ENCODE measurements at places on chromosomes 11 and 22.

GRCh38 chr11:123474994-123475393 lies 44.9 kb downstream of the GRAMD1B start:
- no peak for DNase-seq

DNA sequence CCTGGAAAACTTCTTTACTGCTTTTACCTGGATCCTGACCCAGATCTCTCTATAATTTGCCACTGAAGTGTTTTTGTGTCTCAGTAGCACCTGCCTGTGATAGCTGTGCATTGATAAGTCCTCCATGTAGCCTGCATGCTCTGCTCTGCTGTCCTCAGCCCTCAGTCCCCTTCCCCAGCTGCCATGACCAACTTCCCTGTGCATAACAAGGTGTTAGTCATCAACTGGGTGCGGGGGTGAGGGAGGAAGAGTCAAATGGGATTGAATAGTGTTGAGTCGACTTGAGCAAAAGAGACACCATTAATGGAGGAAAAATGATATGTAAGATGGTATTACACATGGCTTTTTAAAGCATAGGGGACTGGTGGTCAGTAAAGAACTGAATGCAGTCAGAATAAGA lies 92.2 kb upstream of the PLET1 start:
- no peak for DNase-seq

DNA sequence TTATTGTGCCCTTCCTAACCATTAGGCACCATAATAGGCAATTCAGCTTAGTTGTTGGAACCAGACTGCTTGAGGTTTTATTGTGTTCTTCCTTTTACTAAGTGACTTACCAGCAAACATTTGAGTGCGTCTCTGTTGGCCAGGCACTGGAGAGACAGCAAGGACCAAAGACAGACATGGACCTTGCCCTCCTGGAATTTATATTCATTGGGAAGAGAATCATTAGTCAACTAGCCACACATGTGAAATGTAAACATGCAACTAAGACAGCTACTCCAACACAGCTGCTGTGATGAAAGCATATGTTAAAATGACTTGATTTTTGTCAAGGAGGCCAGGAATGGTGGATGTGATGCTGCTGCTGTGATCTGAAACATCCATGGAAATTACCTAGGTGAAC lies 106.4 kb downstream of the TRAF6 start:
- no peak for DNase-seq

DNA sequence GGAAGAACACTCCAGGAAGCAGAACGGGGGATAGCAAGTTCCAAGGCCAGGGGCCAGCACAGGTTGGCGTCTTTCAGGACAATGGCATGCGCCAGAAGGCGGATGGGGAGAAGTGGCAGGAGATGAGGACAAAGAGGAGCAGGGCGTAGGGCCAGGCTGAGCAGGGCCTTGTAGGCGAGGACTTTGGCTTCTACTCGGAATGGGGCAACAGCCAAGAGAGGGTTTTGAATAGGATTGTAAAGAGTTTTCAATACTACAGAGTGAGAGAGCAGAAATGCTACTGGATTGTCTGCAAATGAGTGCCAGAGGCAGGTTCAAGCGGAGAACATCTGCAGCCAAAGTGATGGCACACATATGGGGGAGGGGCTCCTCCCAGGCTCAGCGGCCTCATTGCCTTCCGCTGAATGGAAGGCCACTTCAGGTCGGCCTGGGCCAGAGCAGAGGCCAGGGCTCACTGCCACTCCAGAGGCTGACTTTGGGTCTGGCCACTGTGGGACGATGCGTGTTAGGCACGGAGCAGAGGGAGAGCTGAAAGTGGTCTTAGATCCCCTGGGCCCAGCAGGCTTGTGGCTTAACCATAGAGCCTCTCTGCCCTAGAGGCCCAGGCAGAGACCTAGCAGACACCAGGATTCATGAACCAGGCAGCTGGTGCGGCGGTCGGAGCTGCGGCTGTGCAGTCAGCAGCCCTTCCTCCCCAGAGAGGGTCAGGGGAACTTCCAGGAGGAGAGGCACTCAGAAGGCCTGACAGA lies 118.2 kb downstream of the DSCAML1 start:
- no peak for DNase-seq

- DNase-seq = no peak
These were observed 41.7 kb downstream of the KCNJ4 start for GRCh38 chr22:38413085-38414008.

DNA sequence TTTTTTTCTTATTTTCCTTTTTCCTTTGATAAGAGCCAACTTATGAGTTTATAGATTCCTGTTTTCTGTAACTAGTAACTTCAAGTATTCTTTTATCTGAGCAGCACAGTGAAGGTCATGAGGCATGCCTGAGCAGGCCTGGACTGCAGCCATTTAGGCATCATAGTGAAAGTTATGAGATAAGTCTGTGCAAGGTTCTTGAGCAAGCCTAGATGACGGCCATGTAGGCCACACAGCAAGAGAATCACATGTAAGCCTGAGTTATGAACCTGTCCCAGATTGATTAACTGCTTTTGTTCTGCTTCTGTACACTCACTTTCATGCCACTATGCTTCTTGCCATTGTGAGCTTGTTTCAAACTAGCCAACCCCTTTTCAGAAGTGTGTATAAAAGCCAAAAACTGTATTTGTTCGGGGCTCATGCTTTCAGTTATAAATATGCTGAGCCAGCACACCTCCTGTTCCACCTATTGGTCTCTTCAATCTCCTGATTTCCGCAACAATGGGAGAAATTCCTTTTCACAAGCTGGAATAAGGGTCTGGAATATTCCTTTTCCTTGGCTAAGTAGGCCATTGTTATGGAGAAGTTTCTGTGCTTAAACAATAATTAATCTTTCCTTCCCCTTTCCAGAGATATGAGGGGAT lies 745.7 kb downstream of the FAM181B start:
- no peak for DNase-seq

GRCh38 chr22:46500201-46500600 lies 37.2 kb downstream of the CELSR1 start:
- no peak for DNase-seq

- DNase-seq = peak; percentile 94
These were observed 3.2 kb downstream of the MYEOV start for GRCh38 chr11:69296890-69297786.

GRCh38 chr22:21714786-21715185 lies 20.8 kb downstream of the YPEL1 start:
- DNase-seq = no peak

GRCh38 chr11:27717801-27718229 lies 17.6 kb upstream of the BDNF start:
- no peak for DNase-seq

GRCh38 chr11:59216641-59217564 lies 4.2 kb upstream of the MPEG1 start:
- DNase-seq = no peak

GRCh38 chr11:23732026-23732425 lies 764.8 kb upstream of the LUZP2 start:
- DNase-seq = no peak

- DNase-seq = peak; percentile 77
These were observed at the start of gene SORL1 for GRCh38 chr11:121451986-121452608. Gene SORL1 (plus strand): TSS chr11:121452314. CDS start chr11:121452332, 18 bp downstream.

- DNase-seq = no peak
These were observed 33.8 kb downstream of the CAPN1 start for GRCh38 chr11:65215441-65216076.

GRCh38 chr22:48316257-48317250 lies 1511.1 kb downstream of the BRD1 start:
- no peak for DNase-seq

- no peak for DNase-seq
These were observed 484.9 kb downstream of the NTM start for GRCh38 chr11:131855320-131855719.

DNA sequence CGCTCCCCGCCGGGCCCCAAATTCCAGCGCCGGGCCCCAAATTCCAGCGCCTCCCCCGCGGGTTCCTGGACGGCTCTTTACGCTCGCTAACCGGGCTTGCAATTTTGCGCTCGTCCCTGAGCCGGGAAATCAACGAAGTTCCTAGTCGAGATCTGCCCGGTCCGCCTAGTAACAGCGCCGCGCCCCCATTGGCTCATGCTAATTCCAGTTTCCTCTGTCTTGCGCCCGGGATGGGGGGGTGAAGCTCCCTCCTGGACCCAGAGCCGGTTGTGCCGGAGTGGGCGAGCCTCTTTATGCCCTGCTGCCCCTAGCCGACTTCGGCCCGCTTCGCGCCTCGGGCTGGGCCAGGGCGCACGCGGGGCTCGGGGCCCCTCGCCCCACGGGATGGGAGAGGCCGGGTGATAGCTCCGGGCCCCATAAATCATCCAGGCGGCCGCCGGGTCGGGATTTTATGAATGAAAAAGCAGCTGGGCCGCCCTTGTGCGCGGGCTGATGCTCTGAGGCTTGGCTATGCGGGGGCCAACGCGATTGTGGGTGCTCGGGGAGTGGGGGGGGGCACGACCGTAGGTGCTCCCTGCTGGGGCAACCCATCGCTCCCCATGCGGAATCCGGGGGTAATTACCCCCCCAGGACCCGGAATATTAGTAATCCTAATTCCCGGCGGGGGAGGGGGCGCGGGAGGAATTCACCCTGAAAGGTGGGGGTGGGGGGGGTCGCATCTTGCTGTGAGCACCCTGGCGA lies 1.8 kb upstream of the CCND1 start:
- DNase-seq = no peak

DNA sequence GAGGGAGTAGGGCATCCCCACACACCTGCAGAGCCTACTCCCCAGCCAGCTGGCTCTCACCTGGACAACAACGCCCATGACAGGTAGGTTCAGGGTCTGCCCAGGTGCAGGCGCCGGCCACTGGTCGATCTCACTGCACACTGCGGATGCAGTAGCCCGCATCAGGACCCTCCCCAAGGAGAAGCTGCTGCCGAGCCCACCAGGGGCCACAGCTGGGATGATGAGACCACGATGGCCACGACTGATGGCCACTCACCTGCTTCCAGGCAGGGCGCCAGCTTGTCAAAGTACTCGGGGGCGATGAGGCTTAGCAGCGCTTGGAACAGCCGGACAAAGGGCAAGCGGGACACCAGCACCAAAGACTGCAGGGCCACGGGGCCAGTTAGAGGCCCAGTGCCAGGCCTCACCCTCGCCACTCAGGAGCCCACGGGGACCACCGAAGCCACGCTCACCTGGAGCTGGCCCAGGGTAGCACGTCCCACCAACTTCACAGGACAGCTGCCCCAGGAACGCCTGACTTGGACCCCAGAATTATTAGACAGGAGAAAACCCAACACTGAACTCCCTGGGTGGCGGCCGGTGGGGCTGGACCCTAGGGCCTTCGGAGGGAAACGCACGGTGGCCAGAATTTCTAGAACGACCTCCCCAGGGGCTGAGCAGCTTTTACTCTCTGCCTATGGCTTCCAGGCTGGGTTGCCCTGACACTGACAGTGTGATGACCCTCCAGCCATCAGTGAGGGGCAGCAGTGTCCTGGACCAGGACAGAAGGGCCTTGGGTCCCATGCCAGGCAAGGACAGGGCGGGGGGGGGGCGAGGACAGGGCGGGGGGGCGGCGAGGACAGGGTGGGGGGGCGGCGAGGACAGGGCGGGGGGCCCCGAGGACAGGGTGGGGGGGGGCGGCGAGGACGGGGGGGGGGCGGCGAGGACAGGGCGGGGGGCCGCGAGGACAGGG lies 8.9 kb upstream of the PLXNB2 start:
- no peak for DNase-seq

GRCh38 chr22:23217171-23218052 lies 37.1 kb downstream of the BCR start:
- DNase-seq = no peak

DNA sequence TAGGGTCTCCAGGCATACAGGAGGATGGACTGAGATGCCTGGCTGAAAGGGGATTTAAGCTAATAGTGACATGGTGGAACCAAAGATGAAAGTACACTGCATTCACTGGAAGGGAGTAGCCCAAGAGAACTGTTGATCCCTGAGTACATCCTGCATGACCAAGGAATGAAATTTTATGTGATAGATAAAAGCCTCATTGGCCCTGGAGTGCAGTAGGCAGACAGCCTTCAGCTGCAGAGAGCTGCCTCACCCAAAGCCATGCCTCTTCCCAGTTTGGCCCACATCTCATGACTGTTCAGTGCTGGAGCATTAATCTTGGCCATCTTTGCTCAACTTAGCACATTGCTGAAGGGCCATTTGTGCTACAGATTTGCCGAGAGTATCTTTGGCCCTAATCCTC lies 8.0 kb downstream of the KDM4E start:
- DNase-seq = no peak

DNA sequence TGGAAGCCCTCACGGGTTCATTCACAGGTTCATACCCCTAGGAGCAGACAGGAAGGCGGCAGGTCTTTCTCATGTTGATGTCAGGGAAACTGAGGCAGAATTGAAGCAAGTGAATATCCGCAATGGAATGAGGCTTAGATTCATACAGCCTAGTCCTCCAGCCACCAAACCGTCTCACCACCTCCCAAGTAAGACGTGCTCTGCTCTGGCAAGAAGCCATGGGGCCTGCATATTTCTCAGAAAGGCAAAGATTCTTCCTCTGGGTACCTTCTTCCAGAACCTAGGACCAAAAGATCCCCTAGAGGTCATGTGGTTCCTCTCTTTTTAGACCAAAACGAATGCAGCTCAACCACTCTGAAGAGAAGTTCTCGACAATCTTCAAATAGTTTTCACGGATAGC lies 1.7 kb downstream of the AP1B1 start:
- DNase-seq = no peak

- no peak for DNase-seq
These were observed 31.8 kb upstream of the RAPSN start for GRCh38 chr11:47480762-47481161.

- DNase-seq = no peak
These were observed 720.1 kb downstream of the DLG2 start for GRCh38 chr11:84906995-84907394.

GRCh38 chr11:129331871-129332274 lies 43.8 kb upstream of the BARX2 start:
- DNase-seq = peak; percentile 49

- no peak for DNase-seq
These were observed 8.5 kb upstream of the NAALADL1 start for GRCh38 chr11:65066805-65067291.

- DNase-seq = no peak
These were observed 93.8 kb upstream of the BLID start for GRCh38 chr11:122209619-122210366.

DNA sequence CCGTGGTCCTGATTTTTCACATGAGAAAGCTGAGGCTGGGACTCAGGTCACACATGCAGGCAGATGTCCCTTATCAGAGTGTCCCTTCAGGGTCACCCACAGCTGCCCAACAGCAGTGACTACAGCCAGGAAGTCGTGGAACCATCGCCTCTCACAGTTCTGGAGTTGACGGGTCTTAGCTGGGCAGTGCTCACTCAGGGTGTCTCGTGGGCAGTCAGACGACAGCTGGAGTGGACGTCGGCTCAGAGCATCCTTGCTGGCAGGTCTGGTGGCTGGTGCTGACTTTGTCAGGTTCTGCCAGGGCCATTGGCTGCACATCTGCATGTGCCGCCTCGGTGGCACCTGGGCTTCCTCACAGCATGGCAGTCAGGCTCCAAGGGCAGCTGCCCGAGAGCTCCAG lies 35.6 kb upstream of the TH start:
- DNase-seq = no peak

DNA sequence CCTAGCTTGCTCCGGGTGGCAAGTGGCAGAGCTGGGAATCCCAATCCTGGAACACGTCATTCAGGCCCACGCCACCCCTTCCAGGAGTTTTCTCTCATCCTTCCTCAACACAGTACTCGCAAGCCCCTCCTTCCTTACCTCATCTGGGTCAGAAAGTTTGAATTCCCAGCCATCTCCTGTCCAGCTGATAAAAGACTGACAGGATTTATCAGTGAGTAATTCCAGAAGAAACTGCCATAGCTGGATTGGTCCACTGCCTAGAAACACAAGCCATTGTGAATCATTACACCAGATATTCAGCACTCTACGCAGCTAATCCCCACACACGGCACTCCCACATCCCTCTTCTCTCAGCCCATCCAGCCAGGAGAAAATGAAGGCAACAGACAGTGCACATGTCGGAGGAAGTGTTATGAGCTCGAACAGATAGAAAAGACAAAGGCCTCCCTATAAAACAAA lies 124.0 kb downstream of the ETS1 start:
- no peak for DNase-seq

- DNase-seq = no peak
These were observed 14.7 kb upstream of the UBQLNL start for GRCh38 chr11:5531053-5531831.
